ENCODE measurements at places on chromosomes 1 and 21.

- no peak for DNase-seq
These were observed 9.3 kb upstream of the SRARP start for GRCh38 chr1:15994590-15995351.

- no peak for DNase-seq
These were observed 49.4 kb downstream of the ZNF326 start for GRCh38 chr1:90044346-90044745.

DNA sequence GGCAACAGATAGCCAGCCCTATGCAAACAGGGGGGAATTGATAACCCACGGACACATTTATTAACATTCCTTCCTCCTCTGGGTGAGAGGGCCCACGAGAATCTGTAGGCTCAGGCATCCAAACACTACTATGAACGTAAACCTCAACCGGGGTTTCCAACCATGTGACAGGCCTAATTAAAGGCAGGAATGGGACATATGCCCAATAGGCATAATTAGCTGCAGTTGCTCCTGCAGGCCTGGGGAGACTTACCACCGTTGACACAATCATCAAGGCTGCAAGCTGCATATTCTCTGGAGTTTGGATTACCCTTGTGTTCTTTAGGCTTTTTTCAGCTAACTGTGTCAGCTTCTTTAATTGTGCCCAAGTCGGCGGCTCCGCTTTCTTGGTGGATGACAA, 22.2 kb upstream of the GBP1 start:
- no peak for DNase-seq

DNA sequence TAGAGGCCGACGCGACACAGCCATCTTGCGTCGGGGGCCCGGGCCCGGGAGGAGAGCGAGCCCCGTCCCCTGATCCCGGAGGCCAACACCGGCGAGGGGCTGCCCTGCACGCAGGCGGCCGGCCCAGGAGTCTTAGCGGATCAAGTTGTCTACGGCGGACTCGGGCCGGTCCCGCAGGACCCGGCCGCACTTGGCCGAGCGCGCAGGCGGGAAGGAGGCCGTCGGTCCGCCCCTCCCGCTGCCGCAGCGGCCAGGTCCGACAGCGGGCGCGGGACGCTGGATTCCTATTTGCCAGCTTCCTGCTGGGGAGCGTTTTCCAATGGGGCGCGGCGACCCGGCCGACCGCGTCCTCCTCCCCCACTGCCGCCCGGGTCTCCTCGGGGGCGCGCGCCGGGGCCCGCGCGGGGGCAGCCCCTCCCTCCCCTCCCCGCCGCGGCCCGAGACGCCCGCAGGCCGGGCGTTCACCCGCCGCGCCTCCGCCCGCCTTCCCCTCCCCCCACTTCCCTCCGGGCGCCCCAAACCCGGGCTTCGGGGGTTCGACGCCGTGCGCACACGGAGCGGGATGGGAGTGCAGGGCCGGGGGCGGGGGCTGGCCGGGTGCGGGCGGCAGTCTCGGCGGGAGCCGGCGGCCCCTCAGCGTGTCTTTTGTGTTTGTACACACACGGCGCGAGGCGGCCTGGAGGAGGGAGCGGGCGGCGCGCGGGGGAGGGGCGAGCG, 517 bp upstream of the H3-3A start:
- DNase-seq: peak; percentile 59

DNA sequence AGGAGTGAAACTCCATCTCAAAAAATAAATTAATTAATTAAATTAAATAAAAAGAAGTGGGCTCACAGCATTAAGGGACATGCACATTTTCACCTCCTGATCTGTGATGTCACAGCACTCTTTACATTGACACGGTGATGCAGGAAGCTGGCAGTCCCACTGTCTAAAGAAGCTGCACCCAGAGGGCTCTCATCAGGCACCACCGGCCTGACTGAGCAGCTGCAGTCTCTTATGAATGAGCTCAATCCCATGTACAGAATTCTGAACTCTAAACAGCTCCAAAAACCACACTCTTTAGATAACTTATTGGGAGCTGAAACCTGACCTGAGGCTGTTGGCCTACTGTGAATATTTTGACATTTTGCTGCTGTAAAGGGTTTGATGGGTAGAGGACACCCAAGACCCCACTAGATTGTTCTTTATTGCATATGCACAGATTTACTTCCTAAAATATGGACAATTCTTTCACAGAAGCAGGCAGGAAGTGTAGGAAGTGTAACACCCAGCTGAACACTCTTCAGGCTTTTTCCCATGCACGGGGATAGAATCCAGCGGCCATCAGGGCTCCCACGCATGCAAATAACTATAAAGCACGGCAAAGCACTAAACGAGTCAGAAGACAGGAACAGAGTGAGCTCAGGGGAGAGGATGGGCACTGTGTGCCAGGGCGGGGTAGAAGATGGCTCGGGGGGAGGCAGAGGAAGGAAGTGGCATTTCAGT, 46.2 kb downstream of the L1TD1 start:
- no peak for DNase-seq

DNA sequence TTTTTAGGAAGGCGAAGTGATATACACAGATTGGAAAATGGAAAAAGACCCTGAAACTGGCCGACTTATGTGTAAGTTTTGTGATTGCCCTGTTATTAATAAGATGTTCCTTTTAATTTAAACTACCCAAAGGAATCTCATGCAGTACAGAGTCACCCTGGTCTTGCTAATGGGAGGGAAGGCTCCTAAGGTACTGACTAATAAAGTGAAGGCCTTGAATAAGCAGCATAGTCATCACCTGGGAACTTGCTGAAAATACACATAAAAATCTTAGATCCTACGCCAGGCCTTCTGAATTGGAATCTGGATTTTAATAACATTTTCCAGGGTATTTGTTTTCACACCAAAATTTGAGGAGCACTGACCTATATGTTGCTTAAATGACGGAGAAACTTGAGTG, 73.4 kb upstream of the MCOLN3 start:
- DNase-seq: no peak

DNA sequence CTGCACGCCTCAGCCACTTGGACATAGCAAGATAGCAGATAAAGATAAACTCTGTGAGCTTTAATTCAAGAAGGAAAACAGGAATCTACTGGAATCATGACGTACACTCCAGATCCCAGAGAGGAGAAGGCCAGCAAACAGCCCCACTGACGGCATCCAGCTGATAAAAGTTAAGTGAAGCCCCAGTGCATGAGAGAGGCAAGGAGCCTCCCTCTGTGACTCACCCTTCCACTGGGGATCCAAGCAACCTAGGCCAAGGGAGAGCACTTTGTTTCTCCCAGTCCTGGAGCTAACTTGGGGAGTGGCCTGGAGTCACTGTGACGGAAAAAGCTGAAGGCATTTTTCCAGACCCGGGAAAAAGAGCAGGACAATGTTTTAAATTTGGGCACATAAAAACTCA, 270.0 kb downstream of the AKT3 start:
- DNase-seq: no peak

- DNase-seq: no peak
These were observed 25.0 kb downstream of the DUSP10 start for GRCh38 chr1:221716713-221717484.

DNA sequence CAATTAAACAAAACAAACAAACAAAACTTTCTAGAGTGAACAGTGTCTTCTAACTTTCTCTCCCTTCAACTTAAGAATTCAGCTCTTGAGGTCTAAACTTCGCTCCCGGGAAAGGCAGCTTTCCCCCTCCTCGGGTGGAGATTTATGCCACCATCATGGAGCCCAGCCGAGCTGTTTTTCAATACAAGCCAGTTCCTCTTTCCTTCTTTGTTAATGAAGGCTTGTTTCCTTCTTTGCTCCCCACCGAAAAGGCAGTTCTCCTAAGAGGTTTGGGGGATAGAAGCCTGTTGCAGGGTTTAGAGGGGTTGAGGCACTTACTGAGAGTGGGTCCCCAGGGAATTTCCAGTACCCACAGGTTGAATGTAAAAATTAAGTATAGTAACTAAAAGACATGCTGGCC, 26.5 kb downstream of the OLIG1 start:
- peak; percentile 56 for DNase-seq

DNA sequence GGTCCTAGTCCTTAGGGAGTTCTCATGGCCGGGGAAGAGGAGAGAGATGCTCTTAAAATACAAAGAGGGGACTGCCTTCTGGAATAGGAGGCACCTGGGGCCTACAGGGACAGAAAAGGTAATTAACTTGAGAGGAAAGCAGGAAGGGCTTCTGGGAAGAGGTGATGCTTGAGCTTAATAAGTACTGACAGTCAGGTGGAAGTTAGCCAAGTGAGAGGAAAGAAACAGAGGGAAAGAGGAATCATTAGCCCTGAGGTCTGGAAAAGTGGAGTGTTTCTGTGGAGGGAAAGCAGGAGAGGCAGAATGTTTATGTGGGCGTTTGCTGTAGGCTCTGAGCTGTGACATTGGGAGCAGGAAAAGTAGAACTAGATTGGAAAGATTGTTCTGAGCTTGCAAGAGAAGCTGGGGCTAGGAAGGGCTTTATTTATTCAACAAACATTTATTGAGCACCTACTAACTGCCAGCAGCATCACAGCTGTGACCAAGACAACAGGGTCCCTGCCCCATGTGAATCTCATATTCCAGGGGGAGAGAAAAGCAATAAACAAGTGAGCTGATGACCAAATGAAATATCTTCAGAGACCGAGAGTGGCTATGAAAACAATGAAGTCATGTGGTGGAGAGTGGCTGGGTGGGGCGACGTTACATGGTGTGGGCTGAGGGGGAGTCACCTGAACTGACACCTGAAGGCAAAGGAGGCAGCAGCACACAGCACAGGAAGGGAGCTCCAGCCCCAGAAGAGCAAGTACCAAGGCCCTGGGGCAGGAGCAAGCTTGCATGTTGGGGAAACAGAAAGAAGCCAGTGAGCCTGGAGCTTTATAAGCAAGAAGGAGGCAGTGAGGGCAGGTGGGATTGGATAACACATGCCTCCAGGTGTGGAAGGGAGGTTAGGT, 4.4 kb upstream of the FNDC5 start:
- DNase-seq: no peak

DNA sequence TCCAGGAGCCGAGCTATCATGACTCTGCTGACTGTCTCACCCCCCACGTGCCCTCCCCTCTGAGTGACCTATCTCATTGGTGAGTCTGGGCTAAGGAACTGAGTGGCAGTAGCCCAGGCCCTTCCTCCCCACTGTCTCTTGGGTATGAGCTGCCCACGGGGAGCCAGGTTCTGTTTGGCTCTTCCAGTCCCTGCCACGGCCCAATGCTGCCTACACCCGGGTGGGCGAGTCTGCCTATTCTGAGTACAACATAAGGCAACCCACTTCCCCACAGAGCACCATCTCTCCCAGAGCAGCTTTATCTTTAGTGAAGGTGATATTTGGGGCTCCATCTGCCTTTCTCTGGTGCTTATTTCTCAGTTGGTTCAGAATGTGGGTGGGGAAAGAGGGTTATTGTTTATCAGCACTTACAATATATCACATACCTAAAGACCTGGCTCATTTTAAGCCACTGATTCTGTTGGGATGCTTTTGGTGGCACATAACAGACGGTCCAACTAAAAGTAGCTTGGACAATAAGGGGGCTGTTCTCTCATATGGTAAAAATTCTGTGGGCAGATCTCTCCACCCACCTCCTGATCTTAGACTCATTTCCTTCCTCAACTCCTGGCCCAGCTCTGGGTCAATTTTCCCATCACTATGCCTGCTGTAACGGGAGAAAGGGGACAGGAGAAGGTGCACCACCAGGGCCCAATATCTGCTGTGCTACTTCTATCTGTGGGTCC, 27.7 kb upstream of the VWA5B1 start:
- no peak for DNase-seq

GRCh38 chr1:4369335-4369734, 285.1 kb upstream of the AJAP1 start:
- DNase-seq: no peak

- no peak for DNase-seq
These were observed 112.9 kb downstream of the ZBTB18 start for GRCh38 chr1:244163861-244164510.

DNA sequence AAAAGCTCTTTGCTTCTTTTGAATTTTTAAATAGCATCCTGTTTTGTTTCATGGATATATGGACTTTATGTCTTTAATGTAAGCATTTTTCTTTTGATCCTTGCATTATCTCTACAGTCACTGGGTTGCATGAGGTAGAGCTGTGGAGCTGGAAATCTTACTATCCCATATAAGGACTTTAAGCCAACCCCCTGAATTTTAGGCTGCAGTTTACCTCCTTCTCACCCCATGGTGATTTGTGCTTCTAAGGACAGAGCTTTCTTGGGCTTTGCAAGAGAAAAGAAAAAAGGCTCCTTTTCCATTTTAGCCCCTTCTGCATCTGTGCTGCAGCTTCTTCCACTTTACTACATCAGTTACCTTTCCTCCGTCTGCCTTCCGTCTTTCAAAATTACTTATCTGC, 373.8 kb downstream of the HHAT start:
- DNase-seq: no peak

DNA sequence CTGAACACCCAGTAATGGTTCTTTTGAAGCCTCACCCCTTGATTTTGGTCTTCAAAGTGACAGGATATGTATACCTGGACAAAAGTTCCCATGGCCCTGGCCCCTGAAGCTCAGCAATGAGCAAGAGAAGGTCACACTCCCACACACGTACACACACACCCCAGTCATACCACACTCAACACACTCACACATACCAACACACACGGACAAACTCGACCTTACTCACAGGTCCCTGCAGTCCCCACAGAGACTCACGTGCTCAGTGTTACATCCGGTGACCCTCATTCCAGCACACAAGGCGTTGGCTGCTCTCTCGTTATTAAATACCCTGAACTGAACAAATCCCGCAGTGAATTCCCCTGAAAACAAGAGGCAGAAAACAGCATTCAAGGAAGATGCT, 5.9 kb downstream of the ITLN1 start:
- DNase-seq: no peak

DNA sequence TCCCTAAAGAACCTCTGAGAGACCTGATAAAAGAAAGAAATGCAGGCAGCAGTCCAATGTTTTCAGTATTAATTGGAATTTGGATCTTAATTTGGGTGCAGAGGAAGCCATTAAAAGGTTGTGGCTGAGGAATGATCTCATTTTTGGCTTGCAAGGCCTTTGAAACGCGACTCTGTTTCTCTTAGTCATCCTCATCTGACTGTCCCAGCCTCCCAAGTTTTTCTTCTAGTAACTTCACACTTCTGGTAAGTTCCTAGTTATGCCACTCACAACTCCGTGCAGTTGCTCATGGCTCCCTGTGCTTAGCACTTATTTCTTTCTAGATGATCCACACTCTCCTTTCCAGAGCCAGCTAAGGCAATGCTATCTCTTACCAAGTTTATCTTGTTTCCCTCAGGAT, 147.4 kb upstream of the USP24 start:
- DNase-seq: no peak

DNA sequence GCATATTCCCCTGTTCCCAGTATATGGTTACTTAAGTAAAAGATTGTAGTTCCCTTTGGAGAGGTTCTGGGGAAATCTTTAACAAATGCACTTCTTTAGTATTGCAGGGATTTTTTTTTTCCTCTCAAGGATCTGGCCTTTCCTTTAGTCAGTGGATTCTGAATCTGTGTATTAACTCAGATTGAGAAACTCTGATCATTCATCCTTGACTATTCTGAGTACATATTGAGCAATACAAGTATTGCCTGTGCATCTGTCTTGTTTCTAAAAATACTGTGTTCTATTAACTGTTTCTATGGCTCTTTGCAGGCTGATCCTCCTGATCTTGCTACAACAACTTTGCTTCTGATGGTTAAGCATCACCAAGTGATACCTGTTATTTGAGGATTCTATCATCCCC, 67.8 kb upstream of the FGGY start:
- DNase-seq: no peak

- DNase-seq: no peak
These were observed 146.0 kb upstream of the IVNS1ABP start for GRCh38 chr1:185463011-185463410.

All from lower leg skin (tissue), 4 donors.